Activated CD8-positive, alpha-beta memory T cell treated with anti-CD3 and anti-CD28 coated beads for 4 hours (primary cell): ENCODE measurements at places on chromosomes 5 and 9.

DNA sequence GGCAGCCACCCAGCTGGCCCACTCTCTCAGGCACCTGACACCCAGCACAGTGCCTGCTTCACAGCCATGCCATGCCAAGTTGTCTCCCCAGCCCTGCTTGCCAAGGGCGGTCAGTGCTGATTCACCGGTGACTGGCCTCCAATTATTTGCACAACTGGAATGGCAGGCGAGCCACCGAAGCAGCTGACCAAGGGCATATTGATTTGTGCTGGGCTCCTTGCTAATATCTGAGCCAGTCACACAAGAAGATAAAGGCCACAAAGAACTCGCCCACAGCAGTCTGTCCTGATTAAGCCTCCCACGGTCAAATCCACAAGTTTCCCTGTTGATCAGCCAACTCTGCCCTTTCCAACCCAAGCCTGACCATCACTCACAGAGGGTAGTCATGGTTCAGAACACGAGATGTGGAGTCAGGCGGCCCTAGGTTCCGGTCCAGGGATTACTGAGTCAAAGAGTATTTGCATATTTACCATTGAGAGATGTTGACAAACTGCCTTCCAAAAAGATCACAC lies 6.4 kb upstream of the EEIG1 start:
- DNase-seq = no peak

- DNase-seq = no peak
Observed at GRCh38 chr5:173055722-173055982, 500 bp upstream of the CREBRF start.

DNA sequence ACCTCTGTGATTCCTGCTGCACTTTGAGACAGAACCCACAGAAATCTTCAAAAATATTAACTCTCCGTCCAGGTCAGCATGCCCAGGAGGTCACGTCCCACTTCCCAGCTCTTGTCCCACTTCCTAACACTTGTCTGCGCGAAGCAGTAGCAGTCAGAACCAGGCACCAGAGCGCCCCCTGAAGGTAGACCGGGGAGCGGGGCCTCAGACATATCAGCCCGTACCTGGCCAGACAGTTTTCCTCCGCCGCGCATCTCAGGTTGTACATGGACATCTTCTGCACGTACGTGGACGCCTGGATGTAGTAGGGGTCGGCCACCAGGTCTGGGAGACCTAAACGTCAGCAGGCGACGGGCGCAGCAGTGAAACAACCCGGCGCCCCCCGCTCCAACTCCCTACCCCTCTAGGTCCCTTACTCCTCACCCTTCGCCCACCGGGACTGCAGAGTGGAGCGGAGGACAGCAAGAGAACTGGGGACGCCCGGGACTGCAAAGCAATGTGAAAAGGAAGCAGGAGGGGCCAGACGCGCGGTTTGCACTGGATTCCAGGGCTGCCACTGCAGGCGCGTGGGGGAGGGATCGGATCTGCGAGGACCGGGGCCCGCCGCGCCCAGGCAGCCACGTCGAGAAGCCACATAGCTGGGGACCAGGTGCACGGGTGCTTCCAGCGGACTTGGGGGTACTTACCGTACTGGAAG lies 1.2 kb downstream of the LOX start:
- no peak for DNase-seq

DNA sequence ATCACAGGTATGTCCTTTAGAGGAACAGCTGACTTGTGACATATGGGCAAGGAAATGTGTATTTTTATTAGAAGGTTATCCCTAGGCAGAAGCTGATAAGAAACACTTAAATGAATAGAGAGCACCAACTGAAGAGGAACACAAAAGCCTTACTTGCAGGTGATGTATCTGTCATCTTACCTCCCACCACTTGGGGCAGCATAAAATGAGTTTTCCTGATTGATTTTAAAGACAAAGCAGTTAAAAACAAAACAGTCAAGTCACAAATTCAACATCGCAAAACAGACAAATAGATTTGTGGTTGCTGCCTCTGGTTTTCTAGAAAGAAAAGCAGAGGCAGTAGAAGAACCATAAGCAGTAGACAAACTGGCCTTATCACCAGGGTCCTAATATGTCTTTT lies 302.4 kb upstream of the ZNF462 start:
- no peak for DNase-seq

- no peak for DNase-seq
Observed at GRCh38 chr5:154199263-154199662, 8.7 kb downstream of the GALNT10 start.

- DNase-seq = peak; percentile 35
Observed at GRCh38 chr5:178114325-178115135, 1.2 kb downstream of the N4BP3 start.

- DNase-seq = peak; percentile 7
Observed at GRCh38 chr5:148443998-148444397, 60.2 kb downstream of the FBXO38 start.

- DNase-seq = no peak
Observed at GRCh38 chr5:168951769-168952168, 349.2 kb downstream of the SLIT3 start.

DNA sequence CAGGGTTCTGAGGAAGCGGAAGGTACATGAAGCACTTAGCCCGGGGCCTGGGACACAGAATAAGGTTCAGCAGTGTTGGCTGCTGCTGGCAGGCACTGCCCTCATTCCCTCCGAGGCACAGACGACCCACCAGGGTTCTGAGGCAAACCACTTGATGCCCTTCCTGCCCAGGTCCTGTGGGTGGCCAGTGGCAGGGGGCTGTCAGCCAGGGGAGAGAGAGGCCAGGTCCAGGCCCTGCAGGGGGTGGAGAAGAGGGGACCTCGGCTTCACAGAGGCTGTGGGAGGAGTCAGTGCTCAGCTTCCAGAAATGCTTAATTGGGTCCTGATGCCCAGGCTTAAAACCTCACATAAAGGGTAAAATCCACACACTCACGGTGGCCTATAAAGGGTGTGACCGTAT lies 4.4 kb upstream of the ZDHHC12 start:
- no peak for DNase-seq

- no peak for DNase-seq
Observed at GRCh38 chr9:35490155-35490909, 421 bp downstream of the RUSC2 start.

DNA sequence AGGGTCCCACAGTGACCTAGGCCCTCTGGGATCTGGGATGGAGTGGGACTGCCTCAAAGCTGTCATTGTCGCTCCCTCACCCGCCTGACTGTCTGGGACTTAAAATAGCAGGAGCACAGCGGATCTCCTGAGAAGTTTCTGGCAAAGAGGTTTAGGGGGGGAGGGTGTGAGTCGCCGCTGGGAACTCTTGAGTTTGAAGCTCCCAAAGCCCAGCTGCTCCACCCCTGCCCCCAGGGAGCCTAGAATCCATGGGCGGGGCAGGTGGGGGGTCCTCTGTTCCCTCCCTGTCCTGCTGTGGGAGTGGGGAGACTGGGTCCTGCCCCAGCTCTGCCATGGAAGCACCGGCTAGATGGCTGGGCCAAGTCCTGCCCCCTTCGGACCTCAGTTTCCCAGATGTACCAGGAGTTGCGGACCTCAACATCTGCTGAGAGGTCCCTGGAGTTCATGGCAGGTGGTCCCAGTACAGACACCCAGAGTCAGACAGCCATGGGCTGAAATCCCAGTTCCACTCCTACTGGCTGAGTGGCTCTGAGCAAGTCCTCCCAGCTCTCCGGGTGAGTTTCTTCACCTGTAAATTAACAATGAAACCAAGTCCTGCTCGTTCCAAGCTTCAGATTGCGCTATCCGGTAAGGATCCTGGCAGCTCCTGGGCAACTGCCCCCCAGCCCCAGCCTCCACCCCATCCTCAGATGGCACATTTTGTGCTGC lies 985 bp upstream of the WDR38 start:
- DNase-seq = no peak

DNA sequence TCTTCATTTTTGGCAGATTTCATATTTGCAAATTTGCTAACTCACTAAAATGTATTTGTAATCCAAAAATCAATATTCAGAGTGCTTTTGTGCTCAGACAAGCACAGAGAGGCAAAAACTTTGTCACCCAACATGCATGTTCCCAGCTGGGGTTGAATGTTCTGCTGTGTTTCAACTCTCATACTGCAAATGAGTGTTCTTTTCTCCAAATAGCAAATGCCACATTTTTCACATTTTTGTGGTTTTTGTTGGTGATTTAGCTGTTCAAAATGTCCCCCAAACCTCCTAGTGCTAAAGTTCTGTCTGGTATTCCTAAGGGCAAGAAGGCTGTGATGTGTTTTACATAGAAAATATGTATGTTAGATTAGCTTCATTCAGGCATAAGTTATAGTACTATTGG lies 87.3 kb upstream of the PCSK5 start:
- no peak for DNase-seq

GRCh38 chr5:81027481-81028058 lies 67.4 kb downstream of the RASGRF2 start:
- DNase-seq = no peak

GRCh38 chr9:33943389-33943788 lies 105.3 kb downstream of the UBAP2 start:
- DNase-seq = no peak

DNA sequence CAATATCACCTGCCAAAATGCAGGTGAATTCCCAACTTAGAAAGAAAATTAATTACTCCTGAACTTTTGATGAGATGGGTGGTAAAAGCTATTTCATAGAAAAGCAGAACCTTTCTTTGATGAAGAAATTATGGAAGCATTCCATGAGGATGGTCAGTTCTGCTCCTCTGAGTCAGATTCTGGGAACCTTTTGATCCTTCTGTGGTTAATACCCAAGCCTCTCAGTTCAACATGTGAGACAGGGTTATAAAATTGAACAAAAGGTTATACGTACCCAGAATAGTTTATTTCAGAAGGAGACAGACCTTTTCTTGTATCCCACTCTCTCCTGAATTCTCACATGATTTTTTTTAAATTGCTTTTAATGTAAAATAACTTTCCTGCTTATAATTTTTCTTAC lies 767.6 kb upstream of the ADAMTS16 start:
- no peak for DNase-seq

DNA sequence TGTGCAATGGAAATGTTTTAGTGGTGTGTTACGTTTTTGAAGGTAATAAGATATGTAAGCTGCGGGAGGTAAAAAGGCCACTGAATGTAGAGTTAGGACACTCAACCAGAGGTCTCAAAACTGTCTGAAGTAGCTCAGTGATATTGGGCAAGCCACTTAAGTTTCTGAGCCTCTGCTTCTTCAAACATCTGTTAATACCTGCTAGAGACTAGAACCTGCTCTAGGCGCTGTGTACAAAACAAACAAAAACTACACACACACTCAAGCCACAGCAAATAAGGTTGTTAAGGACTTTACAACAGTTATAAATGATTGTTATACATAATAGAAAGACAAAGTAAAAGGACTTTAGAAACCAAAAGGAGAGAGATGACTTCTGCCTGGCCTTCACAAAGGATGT lies 24.6 kb upstream of the FAM240B start:
- no peak for DNase-seq

GRCh38 chr9:116275418-116276195 lies 122.0 kb downstream of the PAPPA start:
- no peak for DNase-seq

DNA sequence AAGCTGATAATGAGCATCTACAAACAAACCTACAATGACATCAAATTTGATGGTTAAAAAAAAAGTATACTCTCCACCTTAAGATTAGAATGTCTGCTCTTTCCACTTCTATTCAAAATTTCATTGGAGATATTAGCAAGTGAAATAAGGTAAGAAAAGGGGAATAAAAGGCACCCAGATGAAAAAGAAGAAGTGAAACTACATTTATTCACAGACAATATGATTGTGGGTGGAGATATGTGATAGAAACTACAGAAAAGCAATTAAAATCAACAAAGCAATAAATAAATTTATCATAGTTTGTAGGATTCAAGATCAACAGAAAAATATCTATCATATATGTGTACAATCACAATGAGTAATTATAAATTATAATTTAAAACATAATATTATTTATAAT lies 395.1 kb upstream of the CCNH start:
- no peak for DNase-seq

DNA sequence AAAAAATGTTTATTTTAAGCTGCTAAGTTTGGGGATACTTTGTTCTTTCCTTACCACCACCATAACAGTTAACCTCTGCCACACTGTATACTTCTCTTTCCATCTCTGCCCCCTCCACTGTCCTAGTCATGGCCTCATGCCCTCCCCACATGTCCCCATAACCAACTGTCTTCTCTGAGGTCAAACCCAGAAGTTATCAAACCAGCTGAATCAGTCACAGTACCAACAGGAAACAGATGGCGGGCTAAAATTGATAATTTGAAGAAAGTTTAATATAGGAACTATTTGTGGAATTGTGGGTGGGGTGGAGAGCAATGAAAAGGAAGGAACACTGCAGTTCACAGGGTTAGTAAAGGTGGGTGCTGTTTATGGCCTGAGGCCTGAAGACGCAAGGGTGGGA lies 5.7 kb upstream of the DCTN4 start:
- no peak for DNase-seq

- DNase-seq = no peak
Observed at GRCh38 chr9:38280251-38280800, 112.2 kb upstream of the ALDH1B1 start.

DNA sequence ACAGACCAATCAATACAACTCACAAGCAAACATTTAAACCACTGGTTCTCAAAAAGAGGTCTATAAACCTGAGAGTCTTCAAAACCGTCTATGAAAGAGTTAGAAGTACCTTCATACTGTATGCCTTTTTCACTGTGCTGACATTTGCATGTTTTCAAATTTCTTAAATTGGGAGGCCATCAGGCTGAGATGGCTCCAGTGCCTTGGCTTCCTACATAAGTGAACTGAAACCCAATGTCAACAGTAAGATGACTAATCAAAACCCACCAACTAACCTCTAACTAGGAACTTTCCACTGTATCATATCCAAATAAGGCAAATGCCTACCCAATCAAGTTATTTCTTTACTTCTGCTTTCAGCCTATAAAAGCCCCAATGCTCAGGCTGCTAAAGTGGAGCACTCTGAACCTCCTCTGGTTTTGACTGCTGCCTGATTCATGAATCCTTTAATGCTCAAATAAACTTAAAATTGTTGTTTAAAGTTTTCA lies 35.1 kb downstream of the FAM13B start:
- no peak for DNase-seq

DNA sequence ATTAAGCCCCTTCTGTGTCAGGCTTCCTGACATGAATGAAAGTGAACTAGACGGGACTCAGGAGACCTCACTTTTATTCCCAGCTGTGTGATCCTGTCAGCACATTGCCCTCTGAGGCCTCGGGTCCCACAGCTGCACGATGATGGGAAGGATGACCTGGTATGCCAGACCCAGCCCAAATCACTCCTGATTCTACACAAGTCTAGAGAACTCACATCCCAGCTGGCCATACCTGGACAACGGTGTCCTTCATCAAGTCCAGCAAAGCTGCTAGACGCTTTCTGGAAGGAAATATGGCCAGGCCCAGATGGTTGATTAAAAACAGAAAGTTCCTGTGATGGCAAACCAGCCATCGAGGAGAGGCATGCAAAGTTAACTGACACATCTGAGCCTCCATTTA lies 118.0 kb upstream of the FSTL4 start:
- no peak for DNase-seq

DNA sequence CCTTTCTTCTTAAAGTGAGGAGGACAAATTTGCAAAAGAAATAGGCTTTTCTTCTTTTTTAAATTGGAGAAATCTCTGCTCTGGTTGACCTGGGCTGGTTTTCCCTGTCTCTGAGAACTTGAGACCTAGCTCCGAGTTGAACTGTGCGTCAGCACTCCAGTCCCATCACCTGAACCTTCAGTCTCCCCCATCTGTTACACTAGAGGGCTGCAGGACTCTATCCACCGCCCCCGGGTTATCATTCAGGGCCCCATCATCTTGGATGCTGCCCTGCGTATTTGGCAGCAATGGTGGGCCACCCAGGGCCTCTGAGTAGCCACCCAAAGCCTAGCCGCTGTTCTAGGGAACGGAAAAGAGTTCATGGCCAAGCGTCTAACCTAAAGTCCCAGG lies 2.5 kb downstream of the FOXE1 start:
- no peak for DNase-seq

GRCh38 chr9:137127301-137128157 lies 11.4 kb upstream of the GRIN1 start:
- DNase-seq = no peak
